ACHN (cell line): ENCODE measurements at places on chromosomes 5 and 9.
A peak's percentile ranks its signal among the peaks of the same experiment; 100 is the strongest.

- DNase-seq = no peak
Observed at GRCh38 chr5:124131466-124131865, 615.0 kb downstream of the ZNF608 start.

- DNase-seq = no peak
Observed at GRCh38 chr5:83530193-83530592, 58.6 kb downstream of the VCAN start.

DNA sequence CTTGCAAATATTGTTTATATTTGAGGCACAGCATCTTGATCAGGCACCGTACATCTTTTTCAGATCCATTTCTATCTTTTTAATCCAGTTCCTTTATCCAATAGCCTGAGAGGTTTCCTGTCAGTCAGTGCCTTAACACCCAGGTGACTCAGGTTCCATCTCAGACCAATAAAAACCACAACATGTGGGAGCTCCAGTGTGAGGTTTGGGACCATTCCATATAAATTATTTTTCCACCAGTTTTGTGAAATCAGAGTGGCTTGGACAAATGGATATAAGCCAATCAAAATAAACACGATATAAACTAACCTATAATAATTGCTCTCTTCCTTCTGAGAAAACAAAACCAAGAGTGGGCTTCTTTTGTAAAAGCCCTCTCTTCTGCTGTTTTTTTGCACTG lies 351.3 kb downstream of the NTRK2 start:
- DNase-seq = no peak

DNA sequence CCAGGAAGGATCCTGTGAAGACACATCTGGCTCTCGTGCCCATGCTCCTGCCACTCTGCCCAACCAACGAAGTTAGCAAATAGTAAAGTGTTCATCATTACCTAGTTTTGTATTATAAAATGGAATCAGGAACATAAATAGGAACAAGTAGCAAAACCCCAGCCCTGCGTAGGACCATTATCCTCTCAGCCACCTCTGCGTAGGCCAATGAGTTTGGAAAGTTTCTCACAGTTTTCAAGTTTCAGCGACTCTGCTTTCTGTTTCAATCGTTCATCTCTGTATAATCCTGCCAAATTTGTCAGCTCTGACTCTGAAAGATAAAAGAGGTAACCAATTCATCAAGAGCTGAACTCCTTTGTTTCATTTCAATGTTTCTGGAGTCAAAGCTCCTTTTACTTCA lies 10.1 kb upstream of the SPATA24 start:
- DNase-seq = no peak

DNA sequence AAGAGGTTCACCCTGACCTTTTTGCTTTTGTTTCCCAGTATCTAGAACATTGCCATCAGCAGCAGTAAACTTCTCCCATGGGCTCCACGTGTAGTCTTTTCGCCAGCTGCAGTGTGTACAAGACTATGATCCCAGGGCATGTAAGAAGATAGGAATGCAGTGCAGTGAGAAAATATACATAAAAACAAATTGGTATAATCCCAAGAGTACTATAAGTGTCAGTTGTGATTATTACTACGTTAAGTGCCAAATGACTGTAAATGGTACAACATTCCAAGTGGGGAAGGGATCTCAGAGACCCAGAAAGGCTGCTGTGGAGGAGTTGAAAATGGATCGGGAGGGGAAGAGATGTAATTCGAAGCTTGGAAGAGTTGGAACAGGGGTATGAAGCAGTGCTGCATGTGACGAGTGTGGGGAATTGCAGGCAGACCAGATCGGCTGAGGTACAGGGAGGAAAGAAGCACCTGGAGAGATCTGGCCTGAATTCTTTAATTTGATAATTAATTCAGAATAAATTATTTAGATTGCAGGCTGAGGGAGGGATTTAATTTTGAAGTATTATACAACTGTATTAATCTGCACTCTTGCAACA lies 95.1 kb downstream of the FBXL7 start:
- DNase-seq = no peak

GRCh38 chr5:135880278-135880677 lies 15.4 kb downstream of the IL9 start:
- peak; percentile 40 for DNase-seq

DNA sequence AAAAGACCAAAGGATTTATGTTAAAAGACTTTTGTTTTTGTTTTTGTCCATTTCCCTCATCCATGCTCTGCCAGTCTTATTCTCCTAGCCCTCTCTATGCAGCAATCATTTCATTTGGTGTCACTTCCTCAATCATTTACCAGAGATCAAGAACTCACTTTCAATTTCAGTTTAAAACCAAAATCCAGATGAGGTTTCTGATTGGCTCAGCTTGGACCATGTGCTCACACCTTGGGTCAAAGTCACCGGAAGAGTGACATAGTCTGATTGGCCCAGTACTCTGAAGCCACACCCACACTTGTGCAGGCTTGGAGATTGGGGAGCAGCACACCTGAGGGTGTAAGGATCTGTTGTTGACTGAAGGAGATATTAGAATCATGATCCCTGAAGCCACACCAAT lies 79.6 kb downstream of the TLR4 start:
- no peak for DNase-seq

GRCh38 chr5:19067741-19068140 lies 920.3 kb downstream of the CDH18 start:
- DNase-seq = no peak

DNA sequence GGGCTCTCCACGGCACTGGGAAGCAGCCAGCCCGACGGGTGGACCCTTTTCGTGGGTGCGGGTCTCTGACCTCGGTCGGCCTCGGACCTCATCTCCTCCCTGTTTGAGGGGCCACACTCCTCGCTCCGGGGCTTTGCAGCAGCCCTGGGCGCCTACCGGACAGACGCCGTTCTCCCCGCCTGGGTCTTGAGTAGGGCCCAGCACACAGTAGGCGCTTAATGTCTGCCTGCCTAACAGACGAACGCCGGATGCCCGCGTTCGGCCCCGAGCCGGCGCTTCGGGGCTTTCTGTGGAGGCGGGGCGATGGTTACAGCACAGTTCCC lies 842 bp upstream of the GTF3C5 start:
- no peak for DNase-seq
